CD8-positive, alpha-beta memory T cell (primary cell): ENCODE measurements at places on chromosomes 5 and 9. TPM values are rescaled to one million over a fixed set of nuclear protein-coding genes. Genes with fewer than 3 reads are reported as not detected.

The PCDHGA2 gene
- 0.07 TPM for total RNA-seq

GRCh38 chr9:137305060-137305797 lies 3.2 kb upstream of the NRARP start:
- H3K36me3 ChIP-seq, result no peaks in the 10 kb centered on the region
- no peak overlapping the region for H3K4me3 ChIP-seq
- DNase-seq, result peak; percentile 60
- H3K27ac ChIP-seq, result no peak overlapping the region
- H3K27me3 ChIP-seq, result peaks cover 3% of the 10 kb centered on the region

- H3K4me3 ChIP-seq, result no peak overlapping the region
- H3K4me1 ChIP-seq, result no peaks in the 10 kb centered on the region
- no peak for DNase-seq
Observed at GRCh38 chr9:93483497-93483896, 30.1 kb upstream of the FAM120AOS start.

GRCh38 chr5:180114304-180115003 lies 42.9 kb upstream of the RNF130 start:
- H3K36me3 ChIP-seq, result no peaks in the 10 kb centered on the region
- DNase-seq, result no peak
- H3K27me3 ChIP-seq, result no peaks in the 10 kb centered on the region
- H3K27ac ChIP-seq, result no peak overlapping the region
- H3K4me1 ChIP-seq, result no peaks in the 10 kb centered on the region
- H3K4me3 ChIP-seq, result no peak overlapping the region

The SPINK13 gene
- not detected for total RNA-seq

GRCh38 chr5:79858410-79858723 lies 132.7 kb downstream of the MTX3 start:
- no peaks in the 10 kb centered on the region for H3K36me3 ChIP-seq
- no peak overlapping the region for H3K4me3 ChIP-seq
- no peak overlapping the region for H3K27ac ChIP-seq
- DNase-seq, result no peak
- no peaks in the 10 kb centered on the region for H3K4me1 ChIP-seq

The CSNK1G3 gene
- total RNA-seq, result 51.9 TPM

The WNK2 gene
- 0.55 TPM for total RNA-seq

DNA sequence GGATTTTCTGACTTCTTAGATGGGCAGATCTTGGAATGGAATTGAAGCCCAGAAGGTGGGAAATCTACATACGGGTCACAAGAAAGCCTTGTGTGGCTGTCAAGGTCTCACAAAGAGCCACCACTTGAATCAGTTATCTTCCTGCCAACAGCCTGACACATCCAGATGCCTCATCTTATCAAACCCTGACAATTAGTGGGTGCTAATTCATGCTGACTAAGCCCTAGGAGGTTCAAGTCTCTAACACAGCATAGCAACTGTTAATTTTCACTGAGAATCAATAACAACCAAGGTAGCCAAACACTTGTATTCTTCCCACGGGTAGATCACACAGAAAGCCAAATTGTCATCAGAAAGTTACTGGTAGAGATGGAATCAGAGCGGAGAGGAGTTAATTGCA lies 222.2 kb downstream of the TMEM167A start:
- no peak for DNase-seq
- no peaks in the 10 kb centered on the region for H3K36me3 ChIP-seq
- no peak overlapping the region for H3K27ac ChIP-seq
- no peaks in the 10 kb centered on the region for H3K27me3 ChIP-seq
- H3K4me3 ChIP-seq, result no peak overlapping the region
- H3K4me1 ChIP-seq, result no peaks in the 10 kb centered on the region

- no peak for DNase-seq
- no peaks in the 10 kb centered on the region for H3K36me3 ChIP-seq
- no peaks in the 10 kb centered on the region for H3K27me3 ChIP-seq
- no peaks in the 10 kb centered on the region for H3K4me1 ChIP-seq
- no peak overlapping the region for H3K27ac ChIP-seq
Observed at GRCh38 chr9:116574027-116574679, 113.0 kb upstream of the TRIM32 start.

GRCh38 chr5:91341154-91341553 lies 42.0 kb downstream of the ARRDC3 start:
- no peaks in the 10 kb centered on the region for H3K4me1 ChIP-seq
- no peaks in the 10 kb centered on the region for H3K27me3 ChIP-seq
- no peak overlapping the region for H3K27ac ChIP-seq
- no peak overlapping the region for H3K4me3 ChIP-seq
- no peak for DNase-seq
- no peaks in the 10 kb centered on the region for H3K36me3 ChIP-seq

The SPATA31C1 gene
- not detected for total RNA-seq

DNA sequence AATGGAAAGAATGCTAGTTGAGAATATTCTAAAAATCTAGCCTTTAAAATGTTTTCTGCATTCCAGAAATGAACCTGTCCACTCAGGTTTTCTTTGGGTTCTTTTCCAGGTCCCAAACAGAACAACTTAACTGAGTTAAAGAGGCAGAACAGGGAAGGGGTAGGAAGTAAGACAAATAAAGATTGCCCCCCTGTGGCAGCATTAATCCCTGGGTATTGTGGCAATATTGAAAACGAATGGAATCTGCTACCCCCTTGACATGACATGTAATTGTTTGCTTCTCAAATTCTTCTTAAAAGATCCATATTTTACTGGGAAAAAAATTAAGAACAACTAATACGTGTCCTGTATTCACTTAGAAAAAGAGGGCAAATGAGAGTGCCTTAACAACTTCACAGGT lies 9.3 kb upstream of the RBM22 start:
- DNase-seq, result no peak
- no peaks in the 10 kb centered on the region for H3K4me1 ChIP-seq

DNA sequence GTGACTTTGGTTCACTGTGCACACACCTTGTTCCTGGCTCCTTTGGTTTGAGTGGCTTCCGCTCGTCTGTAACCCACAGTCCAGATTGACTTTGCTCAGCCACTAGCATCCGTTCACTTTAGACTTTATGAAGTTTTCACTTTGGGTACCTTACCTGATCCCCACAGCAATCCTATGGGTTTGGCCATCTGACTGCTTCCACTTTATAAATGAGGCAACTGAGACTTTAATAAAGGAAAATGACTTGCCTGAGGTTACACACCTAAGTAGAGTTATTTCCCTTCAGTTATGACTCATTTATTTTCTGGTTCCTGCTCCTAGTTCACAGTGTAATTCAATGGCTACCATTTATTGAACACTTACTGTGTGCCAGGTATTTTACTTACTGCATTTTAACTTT lies 94.2 kb upstream of the SAP30L start:
- H3K27me3 ChIP-seq, result no peaks in the 10 kb centered on the region
- DNase-seq, result no peak
- H3K4me3 ChIP-seq, result no peak overlapping the region
- H3K27ac ChIP-seq, result no peak overlapping the region

DNA sequence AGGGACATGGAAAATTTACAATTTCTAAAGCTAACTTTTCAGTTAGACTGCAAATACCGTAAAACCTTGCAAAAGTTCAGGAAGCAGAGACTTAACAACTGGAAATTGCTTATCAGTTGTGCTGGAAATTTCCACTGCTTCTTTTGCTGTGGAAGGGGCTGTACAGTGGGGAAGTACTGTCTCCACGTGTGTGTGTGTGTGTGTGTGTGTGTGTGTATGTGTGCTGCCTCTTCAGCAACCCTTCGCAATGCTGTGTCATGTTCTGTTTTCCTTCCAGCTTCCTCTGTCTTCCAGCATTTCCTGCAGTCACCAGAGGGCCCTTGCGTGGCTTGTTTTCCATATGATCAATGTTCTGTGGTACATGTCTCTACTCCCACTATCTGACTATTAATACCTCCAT lies 87.5 kb upstream of the RANBP3L start:
- H3K4me1 ChIP-seq, result no peaks in the 10 kb centered on the region
- no peak overlapping the region for H3K27ac ChIP-seq
- DNase-seq, result no peak
- no peak overlapping the region for H3K4me3 ChIP-seq
- no peaks in the 10 kb centered on the region for H3K27me3 ChIP-seq

DNA sequence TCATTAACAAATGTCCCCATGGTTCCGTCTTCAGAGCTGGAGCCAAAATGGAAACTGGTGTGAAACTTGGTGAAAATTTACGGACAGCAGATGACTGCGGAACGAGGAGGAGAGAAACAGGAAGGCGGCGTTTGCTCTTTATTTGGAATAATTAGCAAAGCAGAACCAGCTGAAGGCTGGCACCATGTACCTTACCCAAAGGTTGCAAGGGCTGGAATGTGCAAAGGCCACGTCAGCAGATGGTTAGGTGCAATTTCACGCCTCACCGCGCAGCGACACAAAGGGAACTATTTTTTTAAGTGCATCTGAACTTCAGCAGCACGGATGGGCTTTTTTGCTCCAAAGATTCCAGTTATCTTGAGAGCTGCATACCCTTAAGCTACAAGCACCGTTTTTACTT lies 127.4 kb downstream of the COL23A1 start:
- no peaks in the 10 kb centered on the region for H3K36me3 ChIP-seq
- no peaks in the 10 kb centered on the region for H3K4me1 ChIP-seq
- H3K27ac ChIP-seq, result no peak overlapping the region
- H3K27me3 ChIP-seq, result no peaks in the 10 kb centered on the region
- DNase-seq, result no peak
- no peak overlapping the region for H3K4me3 ChIP-seq

DNA sequence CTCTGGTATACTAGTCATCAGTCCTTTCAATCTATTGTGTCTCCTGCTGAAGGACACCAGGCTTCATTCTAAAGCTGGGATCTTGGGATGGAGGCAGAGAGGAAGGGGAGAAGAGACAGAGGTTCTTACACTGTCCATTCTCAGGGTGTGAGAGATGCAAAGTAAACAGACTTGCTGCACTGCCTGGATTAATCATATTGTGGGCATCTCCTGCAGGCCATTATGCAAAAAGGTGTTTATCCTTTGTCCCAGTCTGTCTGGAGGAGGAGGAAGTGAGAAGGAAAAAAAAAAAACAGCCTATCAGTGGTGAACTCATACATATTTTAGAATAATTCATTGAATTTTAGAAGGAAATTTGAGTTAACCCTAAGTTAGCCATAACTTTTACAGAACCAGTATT lies 92.9 kb upstream of the TNPO1 start:
- H3K27ac ChIP-seq, result no peak overlapping the region
- no peaks in the 10 kb centered on the region for H3K36me3 ChIP-seq
- H3K4me3 ChIP-seq, result no peak overlapping the region
- H3K27me3 ChIP-seq, result no peaks in the 10 kb centered on the region
- no peak for DNase-seq

The ADCY2 gene
- total RNA-seq, result not detected

DNA sequence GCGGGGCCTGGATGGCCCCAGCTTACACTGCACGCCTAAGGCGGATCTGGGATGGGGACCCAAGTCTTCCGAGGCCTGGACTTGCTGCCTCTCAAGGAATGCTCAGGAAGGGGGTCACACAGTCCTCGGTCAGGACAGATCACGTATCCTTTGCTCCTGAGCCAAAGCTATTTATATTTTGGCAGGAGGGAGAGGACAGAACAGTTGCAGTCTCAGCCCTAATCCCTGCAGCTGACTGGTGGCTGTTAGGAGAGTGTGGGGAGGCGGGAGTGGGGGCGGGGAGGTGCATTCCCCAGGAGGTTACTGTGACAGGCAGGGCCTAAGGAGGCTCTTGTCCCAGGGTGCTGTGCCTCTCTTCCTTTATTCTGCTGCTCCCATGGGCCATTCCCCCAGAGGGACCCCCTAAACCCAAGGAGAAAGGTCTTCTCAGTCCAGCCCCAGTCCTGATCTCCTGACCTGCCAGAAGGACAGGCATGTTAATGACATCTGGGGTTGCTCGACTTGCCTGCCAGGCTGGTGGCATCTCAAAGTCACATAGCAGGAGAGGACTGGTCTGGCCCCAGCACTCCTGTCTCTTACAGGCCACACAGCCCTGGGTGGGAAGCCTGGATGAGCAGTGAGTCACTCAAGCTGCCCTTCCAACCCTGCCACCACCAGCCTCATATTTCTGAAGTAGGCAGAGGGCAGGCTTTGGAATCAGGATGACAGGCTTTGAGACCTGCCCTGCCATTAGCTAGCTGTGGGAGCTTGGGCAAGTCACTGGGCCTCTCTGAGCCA lies 51.9 kb downstream of the COL27A1 start:
- H3K27ac ChIP-seq, result no peak overlapping the region
- no peaks in the 10 kb centered on the region for H3K36me3 ChIP-seq
- H3K4me1 ChIP-seq, result no peaks in the 10 kb centered on the region
- H3K27me3 ChIP-seq, result no peaks in the 10 kb centered on the region
- H3K4me3 ChIP-seq, result no peak overlapping the region
- no peak for DNase-seq

The LCN6 gene
- not detected for total RNA-seq

GRCh38 chr9:114805670-114806525 lies at the start of gene TNFSF15:
Gene TNFSF15 (minus strand): TSS chr9:114806039. CDS start chr9:114806012, 27 bp downstream.
- H3K4me3 ChIP-seq, result no peak within 1 kb of the TSS
- no peak within 1 kb of the TSS for H3K27ac ChIP-seq
- no peak for DNase-seq

GRCh38 chr5:122153230-122153629 lies 23.9 kb downstream of the ZNF474 start:
- H3K27me3 ChIP-seq, result no peaks in the 10 kb centered on the region
- H3K27ac ChIP-seq, result no peak overlapping the region
- H3K4me3 ChIP-seq, result no peak overlapping the region
- no peaks in the 10 kb centered on the region for H3K36me3 ChIP-seq
- peaks cover 8% of the 10 kb centered on the region for H3K4me1 ChIP-seq

The ERAP2 gene
- 37.0 TPM for total RNA-seq

DNA sequence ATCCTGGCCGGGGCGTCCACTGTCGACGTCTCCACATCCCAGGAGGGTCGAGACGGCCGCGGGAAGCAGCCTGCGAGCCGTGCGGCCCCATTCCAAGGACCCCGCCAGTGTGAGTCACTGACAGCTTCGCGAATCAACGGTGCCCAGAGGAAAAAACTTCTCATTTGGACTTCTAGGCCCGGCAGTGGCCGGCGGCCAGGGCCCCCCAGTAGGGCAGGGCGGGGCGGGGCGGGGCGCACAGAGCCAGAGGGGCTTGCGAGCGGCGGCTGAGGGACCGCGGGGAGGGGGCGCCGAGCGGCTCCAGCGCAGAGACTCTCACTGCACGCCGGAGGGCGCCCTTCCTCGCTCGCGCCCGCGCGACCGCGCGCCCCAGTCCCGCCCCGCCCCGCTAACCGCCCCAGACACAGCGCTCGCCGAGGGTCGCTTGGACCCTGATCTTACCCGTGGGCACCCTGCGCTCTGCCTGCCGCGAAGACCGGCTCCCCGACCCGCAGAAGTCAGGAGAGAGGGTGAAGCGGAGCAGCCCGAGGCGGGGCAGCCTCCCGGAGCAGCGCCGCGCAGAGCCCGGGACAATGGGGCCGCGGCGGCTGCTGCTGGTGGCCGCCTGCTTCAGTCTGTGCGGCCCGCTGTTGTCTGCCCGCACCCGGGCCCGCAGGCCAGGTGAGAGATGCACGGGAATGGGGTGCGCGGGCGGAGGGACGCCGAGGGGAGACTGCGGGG lies at the start of gene F2R:
Gene F2R, plus strand, starts transcription at position 391 of the 720 bp plus-strand sequence. Its CDS starts 182 bp downstream, at position 573.
- H3K4me1 ChIP-seq, result peaks cover 14% of the 10 kb centered on the region
- H3K4me3 ChIP-seq, result peak within 1 kb of the TSS; percentile 77
- H3K36me3 ChIP-seq, result no peaks in the 10 kb centered on the region
- no peaks in the 10 kb centered on the region for H3K27me3 ChIP-seq
- peak; percentile 81 for DNase-seq

The OMD gene
- not detected for total RNA-seq

GRCh38 chr9:108980893-108981292 lies 32.4 kb downstream of the CTNNAL1 start:
- H3K27ac ChIP-seq, result no peak overlapping the region
- no peaks in the 10 kb centered on the region for H3K27me3 ChIP-seq
- H3K4me3 ChIP-seq, result no peak overlapping the region
- no peaks in the 10 kb centered on the region for H3K4me1 ChIP-seq
- H3K36me3 ChIP-seq, result no peaks in the 10 kb centered on the region

GRCh38 chr9:34176089-34176488 lies 2.8 kb upstream of the UBAP1 start:
- H3K4me3 ChIP-seq, result no peak overlapping the region
- H3K27ac ChIP-seq, result no peak overlapping the region
- H3K27me3 ChIP-seq, result no peaks in the 10 kb centered on the region
- no peaks in the 10 kb centered on the region for H3K36me3 ChIP-seq
